Activated CD8-positive, alpha-beta T cell treated with anti-CD3 and anti-CD28 coated beads, Interleukin-2, amount 10 ng/mL, durations not matched to agents 7 days and 5 days (primary cell): ENCODE measurements at places on chromosomes 16 and 17. TPM values are rescaled to one million over a fixed set of nuclear protein-coding genes. Genes with fewer than 3 reads are reported as not detected.

- DNase-seq: no peak
These were observed 67.1 kb upstream of the METRNL start for GRCh38 chr17:83012200-83012785.

GUCY2D gene
- not detected for total RNA-seq

CTRL gene
- total RNA-seq: 5.5 TPM

DNA sequence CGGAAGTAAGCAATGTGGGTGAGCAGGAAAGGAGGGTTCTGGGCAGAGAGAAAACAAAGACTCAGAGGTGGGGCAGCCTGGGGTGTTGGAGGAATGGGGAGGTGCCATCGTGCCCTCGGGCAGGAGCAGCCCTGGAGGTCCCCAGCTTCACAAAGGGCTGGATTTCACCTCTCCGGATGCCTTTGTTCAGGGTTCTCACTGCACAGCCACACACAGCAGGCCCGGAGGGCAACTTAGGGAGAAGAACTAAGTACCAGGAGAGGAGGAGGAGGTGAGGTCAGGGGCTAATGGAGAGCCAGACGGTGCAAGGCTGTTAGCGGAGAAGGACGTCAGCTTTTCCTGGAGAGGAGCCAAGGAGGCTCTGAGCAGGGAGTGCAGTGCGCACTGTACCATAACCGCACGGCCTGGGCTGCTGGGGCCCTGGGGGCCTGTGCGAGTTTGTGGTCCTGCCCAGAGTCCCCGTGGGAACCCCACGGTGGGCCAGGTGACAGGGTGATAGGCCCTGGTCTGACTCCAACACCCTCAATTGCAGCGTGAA, 9.3 kb downstream of the ARRB2 start:
- no peak for DNase-seq

HS3ST6 gene
- total RNA-seq: not detected

C16orf46 gene
- 0.23 TPM for total RNA-seq

DNA sequence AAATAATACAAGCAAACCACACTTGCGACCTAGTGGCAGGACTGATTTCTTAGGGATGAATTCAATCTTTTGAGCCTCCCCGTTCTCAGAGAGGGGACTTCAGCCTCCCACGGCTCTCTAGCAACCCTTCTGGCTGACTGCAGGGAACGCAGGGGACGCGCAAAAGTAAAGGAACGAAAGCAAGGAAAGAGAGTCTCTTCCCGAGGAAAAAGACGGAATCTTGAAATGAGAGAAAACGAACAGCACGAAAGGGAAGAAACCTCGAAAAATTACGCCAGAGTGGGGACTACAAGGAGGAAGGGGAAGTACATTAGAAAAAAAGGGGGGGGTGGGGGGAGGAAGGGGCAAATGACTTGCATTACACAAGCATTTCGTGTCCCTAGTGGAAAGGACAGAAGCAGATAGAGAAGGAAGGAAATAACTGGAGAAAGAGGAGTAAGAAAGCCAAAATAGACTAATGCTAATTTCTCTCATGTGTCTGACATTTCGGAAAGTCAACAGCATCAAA, 1.2 kb downstream of the GRB2 start:
- peak; percentile 73 for DNase-seq

DNA sequence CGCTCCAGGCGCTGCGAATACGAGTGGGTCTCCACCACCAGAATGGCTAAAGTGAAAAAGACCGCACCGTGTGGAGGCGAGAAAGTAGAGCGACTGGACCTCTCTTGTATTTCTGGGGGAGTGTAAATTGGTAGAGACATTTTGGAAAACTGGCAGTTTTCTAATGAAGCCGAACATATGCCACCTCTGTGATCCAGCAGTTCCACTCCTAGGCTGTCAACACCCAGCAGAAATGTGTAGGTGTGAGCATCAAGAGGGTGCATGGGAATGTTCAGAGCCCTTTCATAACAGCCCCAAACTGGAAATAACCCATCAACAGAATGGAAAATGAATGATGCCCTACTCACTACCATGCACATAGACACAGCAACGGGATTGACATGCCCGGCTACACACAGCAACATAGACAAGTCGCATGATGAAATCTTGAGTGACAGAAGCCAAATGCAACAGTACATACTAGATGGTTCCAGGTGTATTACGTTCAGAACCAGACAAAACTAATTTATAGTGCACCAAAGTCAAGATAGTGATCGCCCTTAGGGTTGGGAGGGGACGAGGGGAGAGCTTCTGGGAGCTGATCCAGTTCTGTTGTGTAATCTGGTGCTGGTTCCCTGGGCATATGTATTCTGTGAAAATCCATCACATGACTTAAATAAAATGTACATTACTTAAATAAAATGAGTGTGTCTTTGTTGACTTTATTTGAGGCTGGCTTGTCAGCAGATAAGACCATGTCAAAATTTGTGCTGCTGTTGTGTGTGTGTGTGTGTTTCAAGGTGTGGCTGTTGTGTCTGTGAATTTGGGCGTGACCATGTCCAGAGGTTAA, 877 bp upstream of the BCL7C start:
- DNase-seq: no peak

- no peak for DNase-seq
These were observed 607.2 kb downstream of the MAF start for GRCh38 chr16:78993346-78993745.

DNA sequence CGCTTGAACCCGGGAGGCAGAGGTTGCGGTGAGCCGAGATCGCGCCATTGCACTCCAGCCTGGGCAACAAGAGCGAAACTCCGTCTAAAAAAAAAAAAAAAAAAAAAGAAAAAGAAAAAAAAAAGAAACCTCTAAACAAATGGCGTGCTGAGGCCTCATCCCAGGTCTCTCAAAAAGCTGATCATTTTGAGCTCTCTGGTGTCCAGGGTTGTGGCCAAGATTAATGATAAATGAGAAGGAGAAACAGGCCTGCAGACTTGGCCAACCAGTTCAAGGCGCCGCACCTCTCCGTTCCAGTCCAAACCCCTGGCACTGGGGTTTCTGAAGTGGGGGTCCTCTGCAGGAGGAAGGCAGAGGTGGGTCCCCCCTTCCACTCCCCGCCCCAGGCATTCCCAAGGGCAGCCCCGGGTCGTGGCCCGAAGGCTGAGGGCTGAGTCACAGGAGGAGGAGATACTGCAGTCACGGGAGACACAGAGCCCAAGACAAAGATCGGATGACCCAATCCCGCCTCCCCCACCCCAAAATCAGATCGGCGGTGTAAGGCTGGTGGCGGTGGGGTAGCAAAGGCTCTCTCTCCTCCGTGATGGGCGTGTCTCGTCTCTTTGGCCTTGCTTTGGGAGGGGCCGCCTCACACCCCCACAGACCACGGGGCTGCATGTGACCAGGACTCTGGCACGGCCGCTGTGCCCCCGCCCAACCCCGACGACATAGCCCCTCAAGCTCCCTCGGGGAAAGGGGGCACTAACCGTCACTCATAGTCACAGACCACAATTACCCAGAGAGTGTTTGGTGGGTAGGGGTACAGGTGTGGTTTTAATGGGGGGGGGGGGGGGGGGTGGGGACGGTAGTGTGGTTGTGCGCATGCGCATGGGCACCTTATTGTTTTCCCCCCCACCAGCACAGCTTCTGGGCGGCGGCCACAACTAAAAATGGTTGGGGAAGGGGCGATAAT, 1.1 kb downstream of the VAT1 start:
- no peak for DNase-seq

DNA sequence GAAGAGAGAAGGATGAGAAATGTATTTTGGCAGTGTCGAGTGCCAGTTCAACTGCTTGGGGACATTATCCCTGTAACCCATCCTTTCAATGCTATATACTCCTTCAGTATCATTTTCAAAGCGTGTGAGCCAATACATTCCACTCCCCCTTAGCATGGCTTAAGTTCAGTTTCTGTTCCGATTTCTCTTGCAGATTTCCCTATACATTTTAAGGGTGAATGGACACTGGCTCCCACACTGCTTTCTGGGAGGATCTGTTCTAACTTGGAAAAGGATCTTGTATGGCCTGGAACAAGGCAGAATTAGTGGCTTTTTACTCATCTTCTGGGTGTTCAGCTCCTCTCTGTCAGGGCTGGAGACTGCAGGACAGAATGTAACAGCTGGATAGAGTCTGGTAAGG, 333.8 kb downstream of the HAPSTR1 start:
- DNase-seq: no peak

- DNase-seq: no peak
These were observed 47.8 kb upstream of the FOXF1 start for GRCh38 chr16:86462334-86463084.

SMPD3 gene
- 11.1 TPM for total RNA-seq
